Stimulated activated CD8-positive, alpha-beta memory T cell treated with anti-CD3 and anti-CD28 coated beads, Interleukin-4, amount 100 ng/mL, for 1 hour (primary cell): ENCODE measurements at places on chromosomes 6 and 20.

- DNase-seq = no peak
Observed at GRCh38 chr20:33672426-33673113, 1.7 kb downstream of the NECAB3 start.

- DNase-seq = no peak
Observed at GRCh38 chr20:41369673-41370072, 3.1 kb upstream of the EMILIN3 start.

DNA sequence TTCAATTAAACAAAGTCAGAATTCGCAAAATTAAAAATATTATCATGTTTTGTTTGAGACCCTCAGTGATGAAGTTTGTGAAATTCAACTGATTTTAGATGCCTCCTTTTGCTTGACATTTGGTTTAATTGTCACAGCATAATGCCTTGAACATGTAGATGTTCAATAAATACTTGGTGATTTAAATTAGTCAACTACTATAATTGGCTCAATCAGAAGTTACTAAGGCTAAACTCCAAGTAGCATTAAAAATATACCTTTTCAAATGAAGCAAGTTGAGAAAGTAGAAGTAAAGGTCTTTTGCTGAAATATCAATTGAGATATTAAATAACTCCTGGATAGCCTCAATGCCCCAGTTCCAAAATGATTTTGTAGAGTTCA lies 145.8 kb upstream of the AKIRIN2 start:
- DNase-seq = no peak

- DNase-seq = no peak
Observed at GRCh38 chr6:27768556-27768955, 143.6 kb downstream of the OR2B2 start.

DNA sequence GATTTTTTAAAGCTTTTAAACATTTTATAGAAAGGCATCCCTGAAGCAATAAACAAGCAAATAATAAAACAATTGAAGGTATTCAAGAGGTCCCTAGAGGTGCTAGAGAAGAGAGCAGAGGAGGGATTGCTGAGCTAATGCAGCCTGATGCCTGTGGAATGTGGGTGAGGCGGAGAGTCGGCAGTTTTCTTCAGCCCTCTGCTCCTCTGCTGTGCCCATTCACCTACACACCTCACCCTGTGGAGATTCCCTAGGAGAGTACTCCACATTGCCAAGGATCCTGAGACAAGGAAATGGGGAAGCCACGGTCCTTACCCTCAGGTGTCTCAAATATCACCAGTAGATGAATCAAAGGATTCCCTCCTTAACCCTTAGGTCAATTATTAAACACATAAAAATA lies 199.8 kb upstream of the POU3F2 start:
- DNase-seq = no peak

- no peak for DNase-seq
Observed at GRCh38 chr20:10306440-10307358, 88.1 kb downstream of the SNAP25 start.

GRCh38 chr6:17039266-17039665 lies 62.6 kb upstream of the STMND1 start:
- DNase-seq = no peak

DNA sequence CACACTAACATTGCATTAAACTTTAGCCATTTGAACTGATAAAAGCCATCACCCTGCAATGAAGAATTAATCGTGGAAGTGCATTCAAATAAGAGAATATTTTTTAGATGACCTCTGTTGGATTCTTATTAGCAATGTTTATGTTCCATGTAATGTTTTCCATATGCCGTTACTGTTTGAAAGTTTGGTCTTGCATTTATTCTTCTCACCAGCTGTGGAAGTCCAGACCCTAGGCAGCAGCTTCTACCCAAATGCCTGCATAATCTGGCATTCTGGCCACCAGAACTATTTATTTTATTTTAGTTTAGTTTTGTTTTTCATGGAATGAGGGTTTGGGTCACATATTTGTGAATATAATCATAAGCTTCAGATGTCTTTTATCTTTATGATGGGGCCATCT lies 140.4 kb downstream of the SAMD5 start:
- no peak for DNase-seq

- no peak for DNase-seq
Observed at GRCh38 chr20:58690396-58691135, 2.0 kb upstream of the NPEPL1 start.

DNA sequence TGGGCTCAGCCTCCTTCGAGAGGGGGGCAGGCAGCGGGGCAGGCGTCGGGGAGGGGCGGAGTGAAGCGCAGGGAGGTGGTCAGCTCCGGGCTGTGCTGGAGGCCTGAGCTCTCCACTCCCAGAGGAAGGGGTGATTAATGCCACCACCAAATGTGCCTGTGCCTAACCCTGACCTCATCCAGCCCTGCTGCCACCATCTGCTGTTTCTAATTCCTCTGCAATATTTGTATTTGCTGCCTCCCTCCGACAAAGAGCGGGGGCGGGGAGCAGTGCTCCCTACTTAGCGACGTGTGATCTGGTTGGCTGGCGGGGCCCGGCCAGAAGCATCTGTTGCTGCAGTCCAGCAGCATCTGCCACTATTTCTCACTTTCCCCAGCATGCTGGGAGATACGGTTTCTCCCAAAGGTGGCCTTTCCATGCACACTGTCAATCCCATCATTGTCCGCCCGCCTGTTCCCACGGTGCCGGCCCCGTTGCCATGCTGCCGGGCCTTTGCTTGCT lies 47.0 kb downstream of the DLL1 start:
- DNase-seq = no peak

DNA sequence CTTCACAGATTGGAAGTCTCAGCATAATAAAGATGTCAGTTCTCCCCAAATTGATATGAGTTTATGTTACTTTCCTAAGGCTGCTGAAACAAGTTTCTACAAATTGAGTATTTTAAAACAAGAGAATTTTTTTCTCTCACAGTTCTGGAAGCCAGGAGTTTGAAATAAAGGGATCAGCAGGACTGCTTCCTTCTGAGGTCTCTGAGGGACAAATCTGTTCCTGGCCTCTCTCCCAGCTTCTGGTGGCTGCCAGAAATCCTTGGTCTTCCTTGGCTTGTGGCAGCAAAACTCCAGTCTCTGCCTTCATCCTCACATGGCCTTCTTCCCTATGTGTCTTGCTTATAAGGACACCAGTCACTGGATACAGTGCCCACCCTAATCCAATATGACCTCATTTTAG lies 136.1 kb downstream of the TFAP2A start:
- no peak for DNase-seq
